Gastrocnemius medialis (tissue), 4 donors: ENCODE measurements at places on chromosomes 12 and 14. TPM values are rescaled to one million over a fixed set of nuclear protein-coding genes. Genes with fewer than 3 reads are reported as not detected.

- no peaks in the 10 kb centered on the region for H3K27me3 ChIP-seq
- H3K4me1 ChIP-seq, result no peaks in the 10 kb centered on the region
- DNase-seq, result no peak
Observed at GRCh38 chr12:15272376-15272775, 49.9 kb upstream of the PTPRO start.

DNA sequence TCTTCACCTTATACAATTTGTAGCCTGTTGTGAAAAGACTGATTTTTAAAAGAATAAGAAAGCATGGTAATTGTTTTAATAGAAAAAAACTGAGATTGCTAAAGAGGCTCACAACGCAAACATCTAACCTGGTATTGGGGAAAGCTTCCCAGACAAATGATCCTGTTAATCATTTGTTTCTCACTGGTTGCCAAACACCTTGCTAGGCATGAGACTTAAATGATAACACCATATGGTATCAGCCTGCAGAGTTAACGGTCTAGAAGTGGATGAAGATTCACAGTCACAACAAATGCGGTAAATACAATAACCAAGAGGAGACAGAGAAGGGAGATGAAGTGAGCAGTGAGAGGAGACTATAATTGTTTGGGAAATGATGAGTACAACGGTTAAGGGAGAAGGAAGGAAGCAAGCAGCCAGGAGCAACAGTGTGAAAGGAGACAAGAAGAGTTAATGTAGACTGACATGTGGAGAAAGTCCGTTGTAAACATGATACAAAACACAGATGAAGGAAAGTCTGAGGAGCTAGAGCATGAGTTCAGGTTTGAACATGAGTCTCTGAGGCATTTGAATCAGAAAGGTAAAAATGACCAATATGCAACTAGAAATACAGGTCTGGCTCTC, 19.8 kb downstream of the GXYLT1 start:
- H3K36me3 ChIP-seq, result no peaks in the 10 kb centered on the region
- no peak overlapping the region for H3K27ac ChIP-seq

- H3K36me3 ChIP-seq, result no peaks in the 10 kb centered on the region
- no peaks in the 10 kb centered on the region for H3K27me3 ChIP-seq
- no peak for DNase-seq
- no peak overlapping the region for H3K4me3 ChIP-seq
Observed at GRCh38 chr12:91854725-91855124, 290.9 kb downstream of the BTG1 start.

GRCh38 chr12:25811656-25812126, 146.8 kb upstream of the RASSF8 start:
- H3K36me3 ChIP-seq, result no peaks in the 10 kb centered on the region
- no peak overlapping the region for H3K4me3 ChIP-seq
- no peak overlapping the region for H3K27ac ChIP-seq
- H3K27me3 ChIP-seq, result no peaks in the 10 kb centered on the region
- no peak for DNase-seq
- H3K4me1 ChIP-seq, result no peaks in the 10 kb centered on the region

- no peak for DNase-seq
- no peaks in the 10 kb centered on the region for H3K36me3 ChIP-seq
- H3K4me1 ChIP-seq, result peaks cover under 1% of the 10 kb centered on the region
- H3K27ac ChIP-seq, result no peak overlapping the region
- H3K27me3 ChIP-seq, result no peaks in the 10 kb centered on the region
Observed at GRCh38 chr14:63647696-63648410, 6.2 kb upstream of the WDR89 start.

GRCh38 chr12:49548481-49548821, 9.6 kb downstream of the KCNH3 start:
- no peak overlapping the region for H3K27ac ChIP-seq
- DNase-seq, result no peak
- H3K4me1 ChIP-seq, result peaks cover 25% of the 10 kb centered on the region

DNA sequence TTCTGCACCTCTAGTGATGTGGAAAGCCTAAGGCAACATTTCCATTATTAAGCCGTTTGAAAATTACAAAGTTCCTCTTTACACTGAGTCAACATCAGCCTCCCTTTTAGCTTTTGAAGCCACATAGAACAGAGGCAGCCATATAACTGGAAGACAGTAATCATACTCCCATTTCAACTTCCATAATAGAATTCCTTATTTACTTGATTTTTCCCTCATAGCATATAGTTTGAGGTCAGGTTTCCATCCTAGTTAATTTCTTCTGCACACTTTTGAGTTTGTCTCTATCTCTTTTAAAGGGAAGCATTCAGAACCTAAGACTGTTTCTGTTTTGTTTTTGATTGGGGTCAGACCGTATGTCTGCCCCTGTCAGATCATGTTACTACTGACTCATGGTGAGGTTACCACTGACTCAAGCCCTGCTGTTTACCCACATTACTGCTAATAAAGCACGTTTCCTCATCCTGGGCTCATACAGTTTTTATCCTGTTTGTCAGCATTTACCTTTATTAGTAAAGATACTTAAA, 161.0 kb downstream of the SLC38A4 start:
- H3K27me3 ChIP-seq, result no peaks in the 10 kb centered on the region
- H3K4me3 ChIP-seq, result no peak overlapping the region
- peak; percentile 33 for DNase-seq
- peak overlapping the region; percentile 67 for H3K27ac ChIP-seq
- no peaks in the 10 kb centered on the region for H3K36me3 ChIP-seq

- H3K36me3 ChIP-seq, result no peaks in the 10 kb centered on the region
- no peaks in the 10 kb centered on the region for H3K4me1 ChIP-seq
- H3K4me3 ChIP-seq, result no peak overlapping the region
- H3K27ac ChIP-seq, result no peak overlapping the region
Observed at GRCh38 chr14:74500417-74501134, 7.0 kb downstream of the ISCA2 start.

TRAF3 gene
- total RNA-seq, result 7.3 TPM

CTDSP2 gene
- total RNA-seq, result 116 TPM

FOXG1 gene
- not detected for total RNA-seq
